Vagina (tissue), 2 donors: ENCODE measurements at places on chromosomes 16 and 17.

DNA sequence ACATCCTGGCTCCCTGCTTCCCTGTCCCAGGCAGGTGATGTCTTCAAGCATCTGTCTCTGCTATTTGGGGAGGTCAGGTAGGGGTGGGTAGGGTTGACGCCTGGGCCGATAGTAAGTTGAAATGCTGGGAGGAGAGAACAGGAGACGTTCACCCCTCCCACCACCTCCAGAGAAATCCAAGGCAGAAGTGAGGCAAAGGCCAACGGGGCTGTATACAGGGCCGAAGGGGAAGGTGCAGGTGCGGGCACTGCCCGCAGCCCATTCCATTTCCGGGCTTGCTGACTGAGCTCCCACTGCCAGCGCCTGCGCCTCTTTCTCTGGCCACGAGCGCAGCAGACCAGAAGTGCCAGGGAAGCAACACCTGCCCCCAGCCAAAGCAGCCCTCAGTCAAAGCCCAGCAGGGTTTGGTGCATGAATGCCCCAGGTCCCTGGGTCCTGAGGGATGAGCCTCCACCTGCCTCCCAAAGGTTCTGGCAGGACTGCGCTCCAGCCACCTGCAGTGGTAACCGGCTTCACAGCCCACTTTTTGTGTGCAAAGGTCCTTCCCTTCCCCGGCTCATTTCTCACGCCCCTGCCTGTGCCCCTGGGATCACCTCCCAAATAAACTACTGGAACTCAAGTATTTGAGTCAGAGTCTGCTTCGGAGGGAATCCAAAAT lies 127.6 kb upstream of the TNRC6C start:
- DNase-seq, result no peak

DNA sequence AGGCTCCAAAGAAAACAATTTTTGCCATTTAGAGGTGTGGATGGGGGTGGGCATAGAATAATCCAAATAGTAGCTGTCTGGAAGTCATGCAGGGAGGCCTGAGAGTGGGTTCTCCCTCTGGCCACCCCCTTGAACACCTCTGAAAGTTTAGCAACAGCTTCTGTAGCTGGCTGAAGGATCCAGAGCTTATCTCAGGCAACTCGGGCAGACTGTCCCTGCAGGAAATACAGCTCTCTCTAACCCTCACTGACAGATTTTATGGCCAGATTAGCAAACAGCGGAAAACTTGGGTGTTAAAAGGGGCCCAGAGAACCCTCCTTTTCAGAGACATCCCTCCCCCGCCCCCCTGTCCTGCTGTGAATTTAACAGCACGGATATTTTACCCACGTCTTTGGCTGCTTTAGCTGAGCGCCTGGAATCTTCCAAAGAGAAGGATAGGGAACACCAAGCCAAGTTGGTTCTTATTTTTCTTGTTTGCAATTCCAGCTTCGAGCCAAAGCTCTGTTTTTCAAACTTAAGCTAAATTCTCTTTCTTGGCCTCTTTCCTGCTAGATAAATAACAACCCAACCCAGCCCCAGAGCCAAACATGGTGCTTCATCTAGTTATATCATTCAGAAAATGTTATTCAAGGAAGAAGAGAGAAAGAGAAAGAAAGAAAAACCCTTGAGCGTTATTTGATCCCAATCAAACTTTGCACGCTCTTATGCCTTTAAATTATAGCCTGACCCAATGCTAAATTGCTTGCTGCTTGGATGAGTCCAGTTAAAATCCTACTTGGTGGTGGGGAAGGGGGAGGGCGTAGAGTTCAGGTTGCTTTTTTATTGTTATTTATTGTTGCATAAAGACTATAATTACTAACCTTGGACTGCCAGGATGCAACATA lies 2.3 kb upstream of the HOXB2 start:
- DNase-seq, result no peak

- no peak for DNase-seq
Measured at GRCh38 chr16:21324267-21324666, 46.2 kb upstream of the CRYM start.

DNA sequence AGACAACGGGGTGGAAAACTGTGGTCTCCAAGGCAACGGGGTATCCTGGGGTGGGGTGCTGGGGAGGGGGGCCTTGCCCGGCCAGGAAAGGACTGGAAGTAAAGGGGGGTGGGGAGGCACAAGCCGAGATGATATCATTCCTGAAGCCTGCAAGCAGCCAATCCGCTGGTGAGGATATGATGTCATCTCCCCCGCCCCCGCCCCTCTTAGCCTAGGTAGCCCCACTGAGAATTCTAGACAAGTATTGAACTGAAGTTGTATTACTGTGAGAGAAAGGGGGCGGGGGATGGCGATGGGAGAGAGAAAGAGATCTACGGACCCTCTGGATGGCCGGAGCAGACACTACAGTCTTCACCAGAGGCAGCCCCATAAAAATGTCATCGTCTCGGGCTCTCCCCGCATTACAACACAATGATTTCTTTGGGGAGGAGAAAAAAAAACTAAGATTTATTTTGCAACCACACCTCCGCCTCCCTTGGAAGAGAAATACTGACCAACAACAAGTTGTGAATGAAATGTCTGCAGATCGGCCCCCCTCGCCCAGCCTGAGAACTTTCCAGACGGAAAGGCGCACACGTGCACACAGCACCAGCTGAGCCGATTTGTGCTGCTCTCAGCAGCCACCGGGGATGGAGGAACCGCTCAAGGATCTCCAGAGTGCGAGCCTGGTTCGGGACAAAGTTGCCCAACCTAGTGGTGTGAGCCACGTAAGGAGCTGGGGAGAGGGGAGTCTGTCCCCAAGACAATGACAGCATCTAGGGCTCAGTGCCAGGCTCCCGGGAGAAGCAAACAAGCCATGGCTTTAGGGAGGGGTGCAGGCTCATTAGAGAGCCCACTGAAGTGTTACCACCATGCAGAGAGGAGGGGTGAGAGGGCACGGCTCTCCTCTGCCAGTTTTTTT lies 222.1 kb downstream of the SOX9 start:
- no peak for DNase-seq

- no peak for DNase-seq
Measured at GRCh38 chr16:88994695-88995094, 17.7 kb upstream of the CBFA2T3 start.

GRCh38 chr17:58046239-58047094 lies 36.8 kb upstream of the DYNLL2 start:
- DNase-seq, result no peak

GRCh38 chr17:8025176-8025911 lies 13.5 kb upstream of the ALOX15B start:
- no peak for DNase-seq

GRCh38 chr17:29255926-29256522 lies 9.4 kb downstream of the CRYBA1 start:
- DNase-seq, result no peak

DNA sequence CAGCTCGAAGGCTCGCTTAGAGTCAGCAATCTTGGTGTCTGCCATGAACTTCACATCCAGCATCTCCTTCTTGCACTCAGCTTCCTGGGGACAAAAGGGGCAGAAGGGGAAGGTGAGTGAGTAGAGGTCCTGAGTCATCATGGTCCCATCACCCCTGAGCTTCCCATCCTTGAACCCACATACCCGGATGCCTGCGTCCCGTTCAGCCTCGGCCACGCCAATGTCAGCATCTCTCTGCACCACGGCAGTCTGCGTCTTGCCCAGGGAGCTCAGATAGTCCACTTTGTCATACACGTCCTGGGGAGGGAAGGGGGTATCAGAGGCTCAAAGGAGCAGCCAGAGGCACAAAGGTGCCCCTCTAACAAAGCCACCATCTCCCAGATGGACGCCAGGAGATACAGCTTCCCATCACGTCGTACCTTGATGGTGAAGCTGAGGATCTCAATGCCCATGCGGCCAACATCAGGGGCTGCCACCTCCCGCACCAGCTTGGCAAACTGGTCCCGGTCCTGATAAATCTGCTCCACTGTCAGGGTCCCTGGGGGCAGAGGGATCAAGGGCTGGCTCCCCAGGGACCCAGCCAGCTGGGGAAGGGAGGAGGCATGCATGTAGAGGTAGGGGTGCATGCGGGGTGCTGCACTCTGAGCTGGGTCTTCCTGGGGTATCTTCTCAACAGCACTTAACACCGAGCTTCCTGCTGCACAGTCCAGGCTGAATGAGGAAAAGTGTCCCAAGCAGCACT lies 15.2 kb downstream of the FLOT2 start:
- no peak for DNase-seq

- no peak for DNase-seq
Measured at GRCh38 chr16:24531166-24531565, 8.2 kb upstream of the RBBP6 start.

GRCh38 chr16:3012246-3012645 lies 477 bp upstream of the CLDN9 start:
- no peak for DNase-seq

DNA sequence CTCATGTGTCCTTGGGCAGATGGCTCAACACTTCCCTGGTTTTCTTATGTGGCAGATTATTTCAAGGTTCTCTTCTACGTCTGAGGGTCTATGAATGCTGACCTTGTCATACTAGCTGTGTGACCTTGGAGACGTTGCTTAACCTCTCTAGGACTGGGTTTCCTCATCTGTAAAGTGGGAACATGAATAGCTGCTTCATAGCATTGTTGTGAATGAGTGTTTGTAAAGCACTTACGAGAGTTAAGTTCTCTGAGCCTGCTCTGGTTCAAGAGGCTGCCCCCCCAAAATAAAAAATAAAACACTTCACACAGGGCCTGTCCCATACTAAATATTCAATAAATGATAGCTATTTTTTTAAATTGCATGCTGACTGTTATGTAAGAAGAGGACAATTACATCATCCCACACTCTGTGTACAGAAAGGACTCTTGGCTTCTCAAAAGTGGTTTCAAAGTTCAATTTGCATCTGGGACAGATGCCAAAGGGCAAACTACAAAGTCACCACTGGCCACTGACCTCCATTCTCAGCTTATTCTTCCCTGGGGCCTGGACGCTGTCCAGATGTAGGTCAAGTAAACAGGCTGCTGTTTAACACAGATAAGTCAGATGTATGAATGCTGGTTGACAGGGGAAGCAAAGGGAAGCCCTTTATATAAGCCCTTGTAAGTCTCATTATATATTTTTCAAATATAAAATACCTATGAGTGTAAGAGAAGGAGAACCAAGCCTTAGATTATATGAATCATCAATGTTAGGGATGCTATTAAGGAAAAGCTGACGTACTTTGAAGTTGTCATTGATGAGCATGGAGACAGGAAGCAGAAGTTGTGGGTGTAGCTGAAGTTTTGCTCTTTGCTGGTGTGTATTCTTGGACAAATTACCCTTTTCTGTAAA lies 15.4 kb upstream of the NDEL1 start:
- no peak for DNase-seq

GRCh38 chr16:24700549-24701392 lies 28.7 kb upstream of the TNRC6A start:
- no peak for DNase-seq

GRCh38 chr16:749010-749409 lies 8.2 kb upstream of the CIAO3 start:
- DNase-seq, result no peak

DNA sequence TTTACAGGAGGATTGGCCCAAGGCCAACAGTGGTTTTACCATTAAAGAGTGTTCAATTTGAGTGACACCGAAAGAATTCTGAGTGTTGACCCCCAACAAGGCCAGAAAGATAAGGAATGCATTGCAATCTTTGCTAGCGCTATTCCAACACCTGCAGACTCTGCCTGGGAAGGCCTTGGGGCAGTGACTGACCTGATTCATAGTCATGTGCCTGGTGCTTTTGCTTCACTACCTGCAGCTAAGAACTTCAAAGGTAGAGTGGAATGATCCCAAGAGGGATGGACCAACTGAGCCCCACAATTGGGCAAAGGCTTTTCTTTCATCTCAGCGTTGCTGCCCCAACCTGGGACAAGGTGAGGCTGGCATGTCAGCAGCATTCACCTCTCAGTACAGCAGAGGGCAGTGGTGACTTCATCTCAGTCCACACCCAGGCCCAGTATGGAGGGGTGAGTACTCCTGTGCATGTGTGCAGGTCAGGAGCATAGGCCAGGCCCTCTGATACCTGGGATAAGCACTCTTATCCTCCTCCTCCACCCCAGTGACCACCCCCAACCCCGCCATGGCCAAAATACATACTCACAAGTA lies 149.6 kb upstream of the GNAO1 start:
- DNase-seq, result peak; percentile 67

DNA sequence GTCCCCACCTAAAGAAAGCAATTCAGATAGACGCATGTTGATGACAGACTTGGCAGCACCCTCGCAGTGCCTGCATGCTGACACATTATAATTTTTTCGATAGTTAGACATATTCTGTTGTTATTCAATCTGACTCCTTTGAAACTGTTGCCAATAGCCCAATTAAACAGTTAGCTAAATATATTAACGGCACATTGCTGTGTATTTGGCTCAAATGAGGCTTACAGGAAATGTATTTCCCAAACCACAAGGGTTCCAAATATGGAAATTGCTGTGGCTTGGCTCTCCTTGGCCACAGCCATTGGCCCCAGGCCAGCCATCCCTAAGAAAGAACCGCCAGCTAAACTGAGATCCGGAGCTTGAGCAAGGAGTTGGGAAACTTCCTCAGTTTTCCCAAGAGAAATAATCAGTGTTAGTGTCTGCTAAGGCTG lies 31.1 kb downstream of the C16orf82 start:
- DNase-seq, result peak; percentile 37

GRCh38 chr16:2384426-2384825 lies 43.9 kb upstream of the ABCA3 start:
- no peak for DNase-seq

GRCh38 chr17:38724337-38724988 lies 5.7 kb upstream of the CISD3 start:
- no peak for DNase-seq

DNA sequence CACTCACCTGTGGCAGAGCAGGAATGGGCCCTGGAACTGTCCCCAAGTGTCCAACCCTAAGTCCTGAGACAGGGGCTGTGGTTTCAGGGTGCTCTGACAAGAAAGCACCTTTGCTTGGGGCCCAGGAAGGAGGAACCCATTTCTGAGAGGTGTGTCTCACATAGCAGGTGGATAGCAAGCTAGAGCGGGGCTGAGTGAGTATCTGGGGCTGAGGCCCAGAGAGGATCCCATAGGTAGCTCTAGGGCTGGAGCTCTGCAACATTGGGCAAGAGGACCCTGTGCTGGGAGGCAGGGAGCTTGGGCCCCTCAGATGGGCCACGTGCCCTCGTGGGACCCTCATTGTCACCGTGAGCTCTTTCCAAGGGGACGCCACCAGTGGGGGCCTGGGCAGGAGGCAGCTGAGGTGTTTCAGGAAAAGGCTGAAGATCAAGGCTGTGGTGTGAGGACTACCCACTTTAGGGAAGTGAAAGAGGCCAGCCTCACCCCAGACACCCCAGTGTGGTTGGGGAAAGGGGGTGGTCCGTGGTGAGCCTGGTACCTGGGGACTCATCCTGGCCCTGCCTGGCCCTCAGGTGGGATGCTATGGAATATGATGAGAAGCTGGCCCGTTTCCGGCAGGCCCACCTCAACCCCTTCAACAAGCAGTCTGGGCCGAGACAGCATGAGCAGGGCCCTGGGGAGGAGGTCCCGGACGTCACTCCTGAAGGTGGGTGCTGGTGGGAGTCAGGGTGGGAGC lies 5.3 kb downstream of the DEF8 start:
- DNase-seq, result no peak

DNA sequence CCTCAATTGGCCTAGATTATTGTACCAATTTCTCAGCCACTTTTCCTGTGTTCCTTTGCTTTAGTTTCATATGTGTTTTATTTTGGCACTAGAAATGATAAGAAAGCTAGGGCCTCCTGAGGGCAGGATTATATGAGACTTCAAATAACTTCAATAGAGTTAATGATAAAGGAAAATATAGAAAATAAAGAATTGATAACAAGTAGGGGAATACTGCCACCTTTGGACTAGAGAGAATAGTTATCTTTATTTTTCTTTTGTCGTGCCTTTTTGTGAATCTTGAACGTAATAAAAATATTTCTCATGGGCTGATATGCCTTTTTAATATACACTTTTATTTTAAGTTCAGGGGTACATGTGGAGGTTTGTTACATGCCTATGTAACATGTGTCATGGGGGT lies 29.3 kb upstream of the RBL2 start:
- DNase-seq, result no peak

- DNase-seq, result no peak
Measured at GRCh38 chr17:32628271-32629044, 141.7 kb downstream of the CDK5R1 start.
